ENCODE measurements at places on chromosomes 4 and X.

GRCh38 chrX:129125122-129125914, 398.0 kb downstream of the SMARCA1 start:
- DNase-seq = no peak

DNA sequence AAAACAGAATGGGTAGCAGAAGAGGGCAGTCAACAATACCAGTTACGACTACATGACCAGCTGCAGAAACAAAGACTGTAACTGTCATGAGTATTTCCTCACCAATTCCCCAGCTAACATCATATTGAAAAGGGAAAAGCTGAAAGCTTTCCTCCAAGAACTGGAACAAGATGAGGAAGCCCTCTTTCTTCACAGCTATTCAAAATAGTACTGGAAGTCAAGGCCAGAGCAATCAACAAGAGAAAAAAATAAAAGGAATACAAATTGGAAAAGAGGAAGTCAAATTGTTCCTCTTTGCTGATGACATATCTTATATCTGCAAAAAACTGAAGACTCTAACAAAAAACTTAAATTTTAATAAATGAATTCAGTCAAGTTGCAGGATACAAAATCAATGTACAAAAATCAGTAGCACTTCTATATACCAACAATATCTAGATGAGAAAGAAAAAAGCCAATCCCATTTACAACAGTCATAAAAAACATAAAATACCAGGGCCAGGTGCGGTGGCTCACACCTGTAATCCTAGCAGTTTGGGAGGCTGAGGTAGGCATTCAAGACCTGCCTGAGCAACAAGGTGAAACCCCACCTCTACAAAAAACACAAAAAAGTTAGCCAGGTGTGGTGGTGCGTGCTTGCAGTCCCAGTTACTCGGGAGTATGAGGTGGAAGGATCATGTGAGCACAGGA, 125.4 kb downstream of the ATP8A1 start:
- DNase-seq = no peak

GRCh38 chrX:11640089-11640488, 25.6 kb downstream of the ARHGAP6 start:
- DNase-seq = no peak

- DNase-seq = no peak
Measured at GRCh38 chr4:94926936-94927335, 169.2 kb downstream of the BMPR1B start.

DNA sequence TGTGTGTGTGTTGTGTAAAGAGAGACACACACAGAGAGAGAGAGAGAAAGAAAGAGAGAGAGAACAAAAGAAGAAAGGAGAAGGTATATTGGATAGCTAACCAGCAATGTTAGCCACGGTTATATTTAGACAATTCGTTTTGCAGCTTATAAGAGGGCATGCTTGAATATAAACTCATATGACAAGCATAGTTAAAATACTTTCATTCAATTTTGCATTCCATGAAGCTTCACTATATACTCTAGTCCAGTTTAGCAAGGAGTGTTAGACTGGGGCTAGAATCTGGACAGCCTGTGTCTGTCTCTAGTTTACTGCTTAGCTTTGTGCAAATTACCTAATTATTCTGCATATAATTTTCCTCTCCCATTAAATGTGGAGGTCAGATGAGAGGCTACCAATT, 525.9 kb upstream of the ZFP42 start:
- no peak for DNase-seq

DNA sequence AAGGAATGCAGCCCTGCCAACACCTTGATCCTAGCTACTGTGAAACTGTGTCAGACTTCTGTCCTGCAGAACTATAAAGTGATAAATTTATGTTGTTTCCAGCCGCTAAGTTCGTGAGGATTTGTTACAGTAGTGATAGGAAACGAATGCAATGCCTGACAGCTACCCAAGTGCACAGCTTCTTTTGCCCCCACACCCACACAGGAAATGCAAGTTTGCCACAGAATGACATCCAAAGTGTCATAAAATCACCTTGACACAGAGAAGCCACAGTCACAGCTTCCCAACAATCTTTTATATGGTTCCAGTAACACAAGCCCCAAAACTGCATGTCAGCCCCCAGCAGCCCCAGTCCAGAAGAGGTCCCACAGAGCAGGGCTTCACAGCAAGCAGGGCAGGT, 216.9 kb upstream of the S100G start:
- no peak for DNase-seq

DNA sequence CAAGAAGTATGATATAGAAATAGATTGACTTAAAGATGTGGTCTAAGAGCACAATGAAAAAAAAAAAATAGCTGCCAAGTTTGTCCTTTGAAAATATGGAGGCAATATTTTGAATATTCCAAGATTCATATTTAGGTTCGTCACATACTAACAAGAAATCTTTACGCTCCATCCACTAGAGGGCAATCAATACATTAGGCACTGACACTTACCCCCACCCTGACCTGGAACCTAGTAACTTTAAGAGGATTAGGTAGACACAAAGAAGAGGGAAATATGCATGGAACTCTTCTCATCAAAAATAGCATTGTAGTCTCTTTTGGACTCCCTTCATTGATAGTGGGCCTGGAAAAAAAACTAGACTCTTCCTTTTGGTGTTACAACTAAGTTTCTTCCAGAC, 1108.1 kb downstream of the PCDH19 start:
- DNase-seq = no peak

DNA sequence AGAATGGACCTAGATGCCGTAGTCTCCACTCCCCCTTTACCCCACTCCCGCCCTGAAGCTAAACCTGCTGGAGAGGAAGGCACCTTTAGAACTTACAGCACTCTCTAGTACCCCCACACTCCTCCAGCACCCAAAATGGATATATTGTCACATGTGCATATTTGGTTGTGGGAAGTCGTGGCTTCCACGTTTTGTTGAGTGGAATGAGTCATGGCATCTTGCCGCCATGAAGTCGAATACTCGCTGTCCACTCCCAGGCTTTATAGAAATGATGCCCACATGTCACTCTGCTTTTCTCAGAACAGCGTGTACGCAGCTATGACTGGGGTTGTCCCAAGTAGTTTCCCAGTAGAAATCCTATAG, 545 bp downstream of the ABCE1 start:
- DNase-seq = no peak
